Stimulated activated CD8-positive, alpha-beta memory T cell treated with anti-CD3 and anti-CD28 coated beads, Interleukin-2, amount 100 ng/mL, for 1 hour (primary cell): ENCODE measurements at places on chromosomes 6 and 20.

GRCh38 chr20:3068075-3068474, 3.3 kb upstream of the OXT start:
- DNase-seq = no peak

GRCh38 chr6:158290659-158291058, 21.6 kb upstream of the TULP4 start:
- peak; percentile 24 for DNase-seq

DNA sequence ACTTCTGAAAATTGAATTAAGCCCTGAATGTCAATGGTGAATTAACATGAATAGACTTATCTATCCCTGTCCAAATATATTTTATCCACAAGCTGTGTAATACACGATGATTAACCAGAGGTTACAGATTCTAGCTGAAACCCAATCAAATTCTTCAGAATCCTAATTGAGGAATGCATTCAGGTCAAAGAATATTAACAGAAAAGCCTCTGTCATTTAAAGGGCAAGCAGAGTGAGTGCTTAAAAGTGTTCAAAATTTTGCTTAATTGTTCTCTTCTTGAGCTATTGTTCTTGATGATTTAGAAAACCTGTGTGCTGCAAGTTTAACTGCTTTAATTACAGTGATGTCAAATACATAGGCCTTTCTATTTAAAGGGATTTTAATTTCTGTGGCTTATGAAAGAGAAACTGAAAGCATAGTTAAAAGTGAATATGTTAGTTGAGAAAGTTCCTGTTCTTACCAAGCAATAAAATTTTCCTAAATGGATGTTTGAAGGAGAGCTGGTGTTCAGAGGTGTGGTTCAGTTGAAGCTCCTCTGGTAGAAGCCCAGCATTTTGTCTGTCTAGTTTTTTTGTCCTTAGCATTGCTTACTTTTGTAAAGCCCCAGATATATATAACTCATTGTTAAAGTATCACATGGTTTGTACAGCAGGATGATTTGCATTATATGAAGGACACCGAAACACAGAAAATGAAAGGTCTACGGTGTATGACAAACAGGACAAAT, 466.3 kb upstream of the PLCB4 start:
- DNase-seq = no peak

DNA sequence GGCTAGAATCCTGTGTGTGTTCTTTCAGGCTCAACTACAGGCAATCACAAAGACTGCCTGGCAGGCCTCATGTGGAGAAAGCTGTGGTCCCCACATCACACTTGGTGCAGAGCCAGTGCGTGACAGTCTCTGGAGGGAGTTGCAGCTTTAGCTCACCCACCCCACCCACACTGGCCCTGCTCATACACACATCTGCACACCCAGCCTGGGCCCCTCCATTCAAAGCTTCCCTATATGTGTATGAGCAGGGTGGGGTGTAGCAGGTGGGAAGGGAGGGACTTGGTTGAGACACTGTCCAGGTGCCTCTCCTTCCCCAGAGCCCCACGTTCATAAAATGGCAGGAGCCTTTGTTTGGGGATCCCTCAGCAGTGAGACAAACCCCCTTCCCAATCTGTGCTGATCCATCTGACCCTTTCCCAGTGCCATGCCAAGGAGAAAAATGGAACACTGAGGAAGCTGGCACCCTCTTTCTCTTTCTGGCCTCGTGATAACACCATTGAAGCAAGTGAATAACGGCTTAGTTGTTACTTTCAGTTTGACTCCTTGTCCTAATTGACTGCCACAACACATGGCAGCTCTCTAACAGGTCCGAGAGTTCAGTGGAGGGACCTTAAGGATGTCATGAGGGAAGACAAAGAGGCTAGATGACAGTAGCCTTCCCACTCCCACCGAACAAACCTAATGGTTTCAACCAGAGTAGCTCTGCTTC, 53.8 kb upstream of the NRSN1 start:
- DNase-seq = no peak

- DNase-seq = no peak
These were observed 714.0 kb downstream of the MAFB start for GRCh38 chr20:39974966-39975501.

- DNase-seq = no peak
These were observed 109.2 kb upstream of the ASF1A start for GRCh38 chr6:118784641-118785164.

- DNase-seq = no peak
These were observed 21.0 kb upstream of the IFNGR1 start for GRCh38 chr6:137240168-137240567.

DNA sequence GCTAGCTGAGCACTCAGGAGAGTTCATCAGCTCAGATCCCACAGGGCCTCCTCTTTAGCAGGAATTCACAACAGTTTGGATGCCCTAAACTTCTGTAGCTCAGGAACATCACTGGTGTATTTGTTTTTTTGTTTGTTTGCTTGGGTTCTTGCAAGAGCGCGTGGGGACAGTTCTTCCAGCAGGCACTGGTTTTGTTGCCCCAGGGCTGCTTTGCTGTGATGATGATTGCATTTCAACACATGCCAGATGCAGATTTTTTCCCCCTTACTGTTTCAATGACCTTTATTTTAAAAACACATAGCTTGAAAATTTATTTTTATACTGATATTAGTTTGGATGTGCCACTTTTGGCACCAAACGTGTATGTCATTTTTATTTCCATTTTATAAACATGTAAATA, 77.1 kb downstream of the DHX35 start:
- no peak for DNase-seq

GRCh38 chr6:150412221-150412620, 43.4 kb downstream of the IYD start:
- DNase-seq = no peak

- no peak for DNase-seq
These were observed 70.1 kb downstream of the TRMT11 start for GRCh38 chr6:126056355-126057004.

DNA sequence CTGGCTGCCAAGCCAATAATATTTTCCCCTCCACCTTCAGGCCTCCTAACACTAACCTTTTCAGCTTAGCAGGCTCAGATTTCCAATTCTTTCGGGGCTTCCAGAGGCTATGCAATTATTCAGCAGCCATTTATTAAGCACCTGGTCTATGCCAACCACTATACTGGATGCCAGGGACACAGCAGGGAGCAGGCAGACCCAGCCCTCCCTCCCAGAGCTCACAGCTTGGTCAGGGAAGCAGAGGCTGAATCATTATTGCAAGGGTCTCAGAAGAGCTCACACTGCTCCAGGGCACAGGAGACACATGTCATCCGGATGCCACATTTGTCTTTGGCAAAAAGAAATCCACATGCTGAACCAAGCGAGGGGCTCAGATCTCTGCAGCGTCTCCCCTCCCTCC, 1.3 kb downstream of the BPIFB1 start:
- no peak for DNase-seq

DNA sequence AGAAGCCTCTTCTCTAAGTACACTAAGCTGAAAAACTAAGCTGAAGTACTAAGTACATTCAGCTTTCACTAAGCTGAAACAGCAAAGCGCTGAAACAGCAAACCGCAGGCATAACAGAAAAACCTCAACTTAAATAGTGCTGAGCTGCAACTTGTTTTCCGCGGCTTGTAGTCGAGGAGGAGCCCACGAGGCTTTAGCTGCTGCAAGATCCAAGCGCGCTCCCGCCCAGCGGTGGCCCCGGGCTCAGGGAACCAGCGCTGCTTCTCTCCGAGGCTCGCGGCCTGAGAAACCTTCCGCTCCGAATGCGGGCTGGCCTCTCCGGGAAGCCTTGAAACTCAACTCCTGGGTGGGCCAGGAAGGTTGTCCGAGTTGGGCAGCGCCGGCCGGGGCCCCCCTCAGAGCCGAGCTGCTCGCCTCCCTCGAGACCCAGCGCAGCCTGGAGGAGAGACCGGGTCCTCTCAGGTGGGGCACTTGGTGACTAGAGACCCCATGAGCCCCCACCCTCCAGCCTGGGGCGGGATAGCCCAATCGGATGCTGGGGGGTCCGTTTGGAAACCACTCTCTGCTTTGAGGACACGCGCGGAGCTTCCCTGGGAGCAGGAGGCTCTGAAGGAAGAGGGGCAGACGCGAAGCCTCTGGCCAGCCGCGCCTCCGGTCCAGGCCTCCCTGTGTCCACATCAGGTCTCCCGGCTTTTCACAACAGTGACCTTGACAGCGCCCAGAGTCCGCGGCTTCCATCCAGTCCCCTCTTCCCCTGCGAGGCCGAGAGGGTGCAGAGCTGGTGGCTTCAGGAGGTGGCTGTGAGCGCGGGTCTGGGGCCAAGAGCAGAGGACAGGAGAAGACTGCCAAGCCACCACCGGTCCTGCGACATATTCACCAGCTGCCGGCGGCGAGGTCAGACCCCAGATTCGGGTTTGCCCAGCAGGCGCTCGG, 38.1 kb upstream of the HLA-E start:
- DNase-seq = peak; percentile 28

DNA sequence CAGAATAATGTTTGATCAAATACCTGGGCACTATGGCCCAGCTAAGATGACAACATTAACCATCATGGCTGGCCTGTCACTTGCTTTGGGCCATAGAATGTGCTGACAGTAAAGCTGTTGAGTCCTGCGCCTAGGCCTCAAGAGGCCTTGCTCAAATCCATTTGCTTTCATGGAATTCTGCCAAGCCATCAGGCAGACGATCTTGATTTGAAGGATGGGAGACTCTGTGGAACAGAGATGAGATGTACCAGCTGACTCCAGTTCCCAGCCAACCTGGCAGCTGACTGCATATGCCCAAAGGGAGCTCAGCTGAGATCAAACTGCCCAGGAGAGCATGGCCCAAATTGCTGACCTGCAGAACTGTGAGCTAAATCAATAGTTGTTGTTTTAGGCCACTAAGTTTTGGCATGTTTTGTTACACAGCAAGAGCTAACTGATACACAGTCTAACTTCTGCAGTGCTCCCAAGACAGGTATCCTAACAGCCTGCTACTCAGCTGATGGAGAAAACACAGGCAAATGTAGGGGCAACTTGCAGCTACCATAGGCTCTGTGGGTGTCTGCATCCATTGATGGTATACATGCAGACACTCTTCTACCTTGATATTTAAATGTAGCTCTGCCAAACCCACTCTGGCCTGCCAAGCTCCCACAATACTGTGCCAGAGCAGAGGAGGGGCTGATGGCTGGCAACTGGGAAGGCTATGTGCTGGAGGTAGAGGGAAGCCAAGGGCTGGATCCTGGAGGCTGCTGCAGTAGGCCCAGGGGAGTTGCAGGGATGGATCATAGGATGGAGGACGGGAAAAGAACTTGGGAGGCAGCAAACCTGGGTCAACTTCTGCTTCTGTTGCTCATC, 55.2 kb upstream of the RNF24 start:
- no peak for DNase-seq

DNA sequence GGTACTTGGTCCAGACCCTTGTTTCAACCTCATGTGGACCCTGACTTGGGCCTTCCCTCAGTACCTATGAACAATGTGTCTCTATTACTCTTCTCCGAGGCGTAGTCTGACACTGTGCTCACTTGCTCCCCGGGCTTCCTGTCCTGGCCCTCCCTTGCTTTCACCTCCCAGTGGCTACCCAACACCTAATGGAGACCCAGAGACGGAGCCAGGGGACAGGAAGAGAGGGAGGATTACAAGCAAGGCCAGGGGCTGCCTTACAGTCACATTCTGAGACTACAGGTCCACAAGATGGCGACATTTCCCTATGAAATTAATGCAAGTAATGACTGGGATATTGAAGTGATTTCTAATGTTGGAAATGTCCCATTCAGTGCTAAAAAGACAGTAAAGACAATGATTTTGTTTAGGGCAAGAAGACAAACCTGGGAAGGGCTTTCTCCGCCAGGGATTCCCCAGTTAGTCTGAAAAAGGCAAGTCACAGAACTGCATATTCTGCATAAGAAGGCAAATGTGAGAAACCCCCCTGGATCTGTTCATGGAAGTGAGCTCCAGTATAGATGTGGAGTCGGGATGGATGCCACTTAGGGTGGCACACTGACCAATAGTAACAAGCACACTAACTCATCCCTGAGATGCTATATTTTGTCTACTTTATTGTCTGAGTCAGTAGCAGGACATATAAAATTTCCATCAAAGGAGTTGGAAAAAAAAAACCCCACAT, 44.0 kb upstream of the ZBTB24 start:
- DNase-seq = no peak

DNA sequence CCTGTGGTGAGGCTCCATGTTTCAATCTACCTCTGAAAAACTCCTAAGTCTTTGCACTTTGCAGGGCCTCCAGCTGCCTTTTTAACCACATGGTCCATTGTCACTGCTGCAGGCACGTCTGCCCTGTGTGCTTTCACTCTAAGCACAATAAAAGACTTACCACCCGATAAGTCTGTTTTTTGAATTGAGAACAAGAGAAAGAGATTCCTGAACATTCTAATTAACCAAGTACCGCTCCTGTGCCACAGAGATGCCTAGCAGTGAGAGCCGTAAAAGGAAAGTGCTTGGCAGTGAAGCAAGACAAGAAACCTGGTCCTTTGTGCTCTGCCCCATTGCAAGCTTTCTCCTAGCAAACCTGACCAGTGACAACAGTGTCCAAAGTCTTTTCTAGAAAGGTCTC, 487.6 kb upstream of the FLRT3 start:
- no peak for DNase-seq

GRCh38 chr20:33796263-33796906, 14.8 kb upstream of the CHMP4B start:
- DNase-seq = no peak

DNA sequence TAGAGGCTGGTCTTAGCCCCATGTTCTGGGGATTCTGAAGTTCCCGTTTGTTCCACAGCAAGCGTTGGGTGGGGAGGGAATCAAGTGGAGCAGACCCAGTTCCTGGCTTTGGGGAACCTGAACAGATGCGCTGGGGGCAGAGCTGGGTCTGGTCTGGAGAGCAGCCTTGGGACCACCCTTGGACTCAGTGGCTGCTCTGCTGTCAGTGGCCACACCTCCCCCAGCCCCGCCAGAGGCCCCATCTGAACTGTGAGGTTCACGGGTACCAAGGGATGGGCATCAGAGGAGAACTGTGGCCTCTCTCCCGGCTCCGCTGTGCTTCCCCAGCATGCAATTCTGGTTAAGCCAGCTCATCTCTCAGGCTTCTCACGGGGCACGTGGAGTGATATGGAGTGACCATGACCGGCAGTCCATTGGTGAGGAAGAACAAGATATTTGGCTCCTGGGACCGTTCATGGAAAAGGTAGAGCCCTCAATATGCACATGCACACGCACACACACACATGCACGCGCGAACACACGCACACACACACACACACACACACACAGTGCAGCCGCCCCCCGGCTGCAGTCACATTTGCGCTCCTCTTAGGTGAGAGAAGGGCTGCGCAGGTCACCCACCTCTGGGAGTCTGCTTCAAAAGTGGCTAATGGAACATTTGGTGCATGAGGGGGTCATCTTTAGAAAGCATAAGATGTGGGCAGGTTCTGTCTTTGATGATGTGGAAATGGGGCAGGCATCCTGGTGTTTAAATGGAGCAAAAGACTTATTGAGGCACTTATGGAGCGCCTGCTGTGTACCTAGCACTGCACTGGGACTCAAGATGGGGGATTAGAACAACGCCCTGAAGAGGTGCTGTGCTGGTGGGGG, 6.0 kb downstream of the DLGAP4 start:
- DNase-seq = no peak

- DNase-seq = no peak
These were observed 144.8 kb downstream of the PDSS2 start for GRCh38 chr6:107314531-107314939.

- no peak for DNase-seq
These were observed 176.0 kb downstream of the MRPL14 start for GRCh38 chr6:43951063-43951755.
